ENCODE measurements at places on chromosomes 6 and 20.

DNA sequence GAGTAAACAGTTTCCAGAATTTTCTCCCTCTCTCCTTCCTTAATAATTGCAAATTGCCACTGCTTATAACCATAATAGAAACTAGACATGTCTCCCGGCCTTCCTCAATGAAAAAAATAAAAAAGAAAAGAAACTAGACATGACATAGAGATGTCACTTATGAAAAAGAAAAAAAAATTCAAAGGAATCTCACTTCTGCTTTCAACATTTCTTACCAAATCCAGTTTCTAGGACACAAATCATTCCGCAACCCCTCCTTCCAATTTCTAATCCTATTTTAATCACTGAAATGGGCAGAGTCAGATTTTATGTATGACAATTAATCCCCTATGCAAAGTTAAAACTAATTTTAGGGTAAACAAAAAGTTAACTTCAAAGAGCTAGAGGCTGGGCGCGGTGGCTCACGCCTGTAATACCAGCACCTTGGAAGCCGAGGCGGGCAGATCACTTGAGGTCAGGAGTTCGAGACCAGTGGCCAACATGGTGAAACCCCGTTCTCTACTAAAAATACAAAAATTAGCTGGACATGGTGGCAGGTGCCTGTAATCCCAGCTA, 40.1 kb upstream of the EEF1A1 start:
- no peak for DNase-seq

GRCh38 chr6:35497571-35498421, 917 bp upstream of the TEAD3 start:
- no peak for DNase-seq

DNA sequence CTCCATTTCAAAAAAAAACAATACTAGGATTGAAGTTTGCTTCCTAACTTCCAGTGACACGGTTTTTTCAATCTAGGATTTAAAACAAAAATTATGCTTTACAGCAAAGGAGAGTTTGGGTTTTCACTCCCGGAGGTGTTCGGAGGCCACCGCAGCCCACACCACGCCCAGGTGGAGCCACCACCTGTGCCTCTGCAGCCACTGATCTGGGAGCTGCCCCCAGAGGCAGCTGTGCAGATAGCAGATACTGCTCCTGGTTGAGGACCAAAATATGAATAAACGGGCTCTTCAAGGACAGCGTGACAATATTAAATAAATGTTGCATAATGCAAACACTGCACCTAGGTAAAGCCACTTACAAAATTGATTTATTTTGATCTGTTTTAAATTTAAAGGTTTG, 30.2 kb downstream of the DLL1 start:
- no peak for DNase-seq

GRCh38 chr6:24719125-24719971, at the start of gene C6orf62:
C6orf62 (minus strand) TSS chr6:24719154; CDS start chr6:24718668, 486 bp downstream.
- no peak for DNase-seq

- DNase-seq: peak; percentile 48
Measured at GRCh38 chr20:49562311-49563014, 5.5 kb downstream of the PTGIS start.

GRCh38 chr20:10350188-10350842, 83.7 kb downstream of the MKKS start:
- DNase-seq: no peak

DNA sequence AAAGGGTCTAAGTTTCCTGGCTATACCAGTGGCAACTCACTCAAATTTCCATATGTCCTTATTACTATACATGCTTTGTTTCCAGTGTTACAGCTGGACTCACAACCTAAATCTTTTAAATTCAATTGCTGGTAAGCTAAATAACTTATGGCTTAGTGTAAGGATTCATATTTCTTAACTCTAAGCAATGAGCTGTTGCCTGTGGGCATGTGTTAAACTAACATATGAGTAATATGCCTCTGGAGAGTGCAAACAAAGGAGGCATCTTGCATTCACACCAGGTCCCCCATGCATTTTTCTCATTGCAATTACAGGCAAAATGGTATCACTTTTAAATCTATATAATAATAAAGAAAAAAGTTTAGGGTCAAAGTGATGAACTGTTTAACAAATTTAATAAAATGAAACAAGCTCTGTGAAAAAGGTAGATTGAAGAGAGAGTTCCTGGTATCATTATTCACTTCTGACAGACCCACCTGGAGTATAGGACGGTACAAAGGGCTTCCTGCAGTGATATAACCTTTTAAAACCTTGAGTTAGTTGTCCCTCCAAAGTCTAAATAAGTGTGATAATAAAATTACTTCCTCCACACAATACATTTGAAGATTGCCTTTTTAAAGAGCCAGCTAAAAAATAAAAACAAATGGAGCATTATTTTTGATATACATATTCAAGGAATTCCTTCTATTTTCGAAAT, 57.6 kb upstream of the HMGCLL1 start:
- no peak for DNase-seq

DNA sequence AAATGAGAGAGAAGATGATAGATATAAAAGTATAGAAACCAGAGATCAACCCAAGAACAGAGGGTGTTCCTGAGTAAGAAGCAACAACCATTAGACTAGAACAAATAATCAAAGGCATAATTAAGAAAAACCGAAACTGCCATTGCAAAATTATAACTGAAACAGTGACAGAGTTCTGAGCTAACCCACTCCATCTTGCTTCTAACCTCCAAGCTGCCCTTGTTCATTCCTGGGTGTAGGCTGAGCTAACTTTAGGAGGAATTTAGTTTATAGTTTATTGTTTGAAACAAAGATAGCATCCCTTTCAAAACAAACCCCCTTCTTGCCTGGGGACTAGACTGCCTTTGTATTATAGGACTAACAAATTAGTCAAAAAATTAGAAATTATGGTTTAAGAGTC, 56.1 kb upstream of the PRND start:
- no peak for DNase-seq

Measured in glomerular endothelial cell (primary cell).